ENCODE measurements at places on chromosomes 6 and 20. TPM values are rescaled to one million over a fixed set of nuclear protein-coding genes. Genes with fewer than 3 reads are reported as not detected.

Gene ANGPT4
- 0.03 TPM for total RNA-seq

Gene RIPOR2
- not detected for total RNA-seq

Gene C20orf144
- 0.10 TPM for total RNA-seq

Gene SFTA2
- total RNA-seq: not detected

Gene OPN5
- not detected for total RNA-seq

Gene LAMA4
- 1.8 TPM for total RNA-seq

Gene MAS1
- not detected for total RNA-seq

Gene FAM83B
- total RNA-seq: 0.13 TPM

Gene KCNK16
- not detected for total RNA-seq

Gene FRK
- total RNA-seq: 1.8 TPM

Gene PGBD1
- total RNA-seq: 4.3 TPM
